ENCODE measurements at places on chromosomes 11 and 22.

DNA sequence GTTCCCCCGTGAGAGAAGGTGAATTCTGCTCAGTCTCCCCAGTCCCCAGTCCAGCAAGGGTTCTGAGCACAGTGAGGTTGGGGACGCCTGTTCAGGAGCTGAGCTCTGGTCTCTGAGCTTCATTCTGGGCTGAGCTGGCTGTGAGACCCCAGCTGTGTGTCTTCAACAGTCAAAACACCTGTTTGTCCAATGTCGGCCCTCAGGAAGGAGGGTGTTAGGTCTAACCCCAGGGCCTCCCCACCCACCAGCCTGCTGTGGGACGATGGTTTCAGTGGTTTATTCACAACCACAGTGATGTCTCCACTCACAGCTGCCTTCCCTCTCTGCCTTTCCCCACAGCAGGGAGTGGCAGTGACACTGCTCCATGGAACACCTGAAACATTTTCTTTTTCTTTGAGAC, 1282.9 kb downstream of the TBC1D22A start:
- DNase-seq, result no peak

- DNase-seq, result no peak
Measured at GRCh38 chr11:129959687-129960086, 42.9 kb downstream of the PRDM10 start.

GRCh38 chr11:72684236-72684912, 10.2 kb upstream of the PDE2A start:
- peak; percentile 26 for DNase-seq

GRCh38 chr11:47487421-47487820, 38.5 kb upstream of the RAPSN start:
- no peak for DNase-seq

- no peak for DNase-seq
Measured at GRCh38 chr11:76206327-76207081, at the start of gene WNT11. Gene WNT11, minus strand, starts transcription at chr11:76206502. Its CDS starts 95 bp downstream, at chr11:76206407.

- peak; percentile 62 for DNase-seq
Measured at GRCh38 chr22:46071451-46072109, 78.7 kb upstream of the PPARA start.

GRCh38 chr11:18566406-18566805, 22.1 kb downstream of the UEVLD start:
- DNase-seq, result no peak

- no peak for DNase-seq
Measured at GRCh38 chr11:105344938-105345337, 205.4 kb upstream of the CARD18 start.

DNA sequence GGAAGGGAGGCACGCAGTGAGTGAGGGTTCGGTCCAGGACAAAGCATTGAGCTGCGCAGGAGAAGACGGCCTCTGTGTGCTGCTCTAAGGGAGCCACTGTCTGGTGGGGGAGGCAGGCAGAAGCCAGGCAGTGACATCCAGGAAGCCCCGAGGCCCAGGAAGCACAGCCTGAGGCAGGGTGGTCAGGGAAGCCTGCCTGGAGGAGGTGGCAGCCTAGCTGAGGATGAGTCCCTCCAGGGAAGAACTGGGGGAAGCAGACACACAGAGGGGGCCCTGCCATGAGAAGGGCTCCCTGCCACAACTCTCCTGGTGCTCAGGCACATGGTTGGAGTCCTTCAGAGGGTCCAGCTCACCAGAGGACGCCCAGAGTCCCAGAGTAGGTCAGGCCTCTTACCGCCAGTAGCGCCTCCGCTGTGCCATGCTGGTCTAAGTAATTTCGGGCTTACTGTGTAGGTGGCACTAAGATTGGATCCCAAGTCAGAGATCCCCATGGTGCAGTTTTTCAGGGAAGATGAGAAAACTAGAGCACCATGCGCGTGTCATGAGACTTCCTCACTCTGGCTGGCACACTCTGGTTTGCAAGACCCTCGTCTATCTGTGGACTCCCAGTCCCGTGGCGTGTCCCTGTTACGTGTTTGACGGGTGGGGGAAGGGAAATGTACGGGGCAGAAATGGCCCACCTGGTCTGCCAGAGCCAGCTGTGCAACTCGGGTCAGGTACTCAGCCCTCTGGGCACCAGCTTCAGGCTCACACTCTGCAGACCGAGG, 887.2 kb downstream of the BRD1 start:
- DNase-seq, result no peak

DNA sequence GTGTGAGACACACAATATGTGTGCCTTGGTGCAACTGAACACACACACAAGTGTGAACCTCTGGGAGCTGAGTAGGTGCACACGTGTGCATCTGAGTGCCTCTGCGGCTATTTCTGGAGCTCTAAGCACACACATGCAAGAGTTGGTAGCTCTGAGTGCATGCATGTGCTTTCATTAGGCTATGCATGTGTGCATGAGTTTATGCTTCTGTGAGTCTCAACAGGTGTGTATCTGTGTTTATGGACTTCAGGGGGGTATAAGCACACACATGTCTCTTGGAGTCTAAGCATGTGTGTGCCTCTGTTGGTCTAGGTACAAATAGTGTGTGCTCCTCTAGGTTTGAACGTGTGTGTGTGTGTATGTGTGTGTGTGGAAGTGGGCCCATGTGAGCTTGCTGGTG, 25.8 kb downstream of the SLC22A12 start:
- DNase-seq, result no peak

- DNase-seq, result no peak
Measured at GRCh38 chr11:837990-838307, 4.4 kb downstream of the POLR2L start.

DNA sequence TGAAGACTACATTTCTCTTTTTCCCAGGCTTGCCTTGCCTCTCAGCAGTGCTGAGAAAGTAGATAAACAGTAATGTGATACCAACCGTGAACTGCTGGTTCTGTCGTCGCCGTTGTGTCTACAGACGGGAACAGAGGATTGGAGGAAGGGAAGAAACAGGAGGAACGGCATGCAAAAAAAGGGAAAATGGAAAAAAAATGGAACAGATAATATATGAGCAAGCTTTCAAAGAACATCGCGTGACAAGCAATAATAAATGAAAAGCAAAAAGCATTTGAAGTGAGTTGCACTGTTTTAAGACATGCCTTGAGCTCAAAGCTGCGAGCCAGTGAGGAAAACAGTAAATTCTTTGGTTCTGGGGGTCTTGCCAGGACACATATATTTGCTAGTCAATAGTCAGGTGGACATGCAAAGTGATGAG, 305.9 kb downstream of the CADM1 start:
- DNase-seq, result no peak

DNA sequence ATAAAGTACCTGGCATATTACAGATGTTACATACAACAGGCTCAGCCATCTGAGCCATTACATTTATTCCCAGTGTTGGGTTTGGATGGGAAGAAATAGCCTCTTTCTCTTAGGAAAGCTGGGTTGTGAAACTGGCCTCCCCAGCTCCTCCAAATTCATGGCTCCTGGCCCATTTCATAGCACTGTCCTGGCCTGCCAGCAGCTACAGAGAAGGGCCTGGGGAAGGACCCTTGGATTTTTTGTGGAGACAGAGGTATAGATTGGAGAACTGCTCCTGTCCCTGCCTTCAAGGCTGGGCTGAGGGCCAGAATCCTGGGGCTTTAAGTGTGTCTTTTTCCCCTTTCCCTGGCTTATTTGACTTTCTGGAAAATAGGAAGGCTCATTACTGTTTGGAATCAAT, 18.0 kb downstream of the PKNOX2 start:
- no peak for DNase-seq

DNA sequence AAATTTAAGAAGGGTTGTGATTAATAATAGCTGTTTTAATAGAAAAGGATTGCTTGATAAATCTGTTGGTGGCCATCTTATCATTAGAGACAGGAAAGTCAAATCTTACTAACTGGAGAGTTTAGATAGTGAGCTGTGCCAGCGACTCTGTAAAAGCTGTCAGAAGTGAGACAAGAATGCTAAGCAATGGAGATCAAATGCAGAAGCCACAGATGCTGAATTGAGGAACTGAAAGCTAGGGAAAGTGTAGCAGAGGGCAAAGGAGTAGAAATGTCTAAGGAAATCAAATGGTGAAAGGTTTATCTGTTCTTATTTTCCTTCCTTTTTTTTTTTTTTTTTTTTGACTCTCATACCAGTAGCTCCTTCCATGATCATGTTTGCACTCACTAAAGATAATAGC, 13.7 kb downstream of the MS4A13 start:
- no peak for DNase-seq

GRCh38 chr11:123755813-123756212, 1.5 kb upstream of the OR6X1 start:
- no peak for DNase-seq

DNA sequence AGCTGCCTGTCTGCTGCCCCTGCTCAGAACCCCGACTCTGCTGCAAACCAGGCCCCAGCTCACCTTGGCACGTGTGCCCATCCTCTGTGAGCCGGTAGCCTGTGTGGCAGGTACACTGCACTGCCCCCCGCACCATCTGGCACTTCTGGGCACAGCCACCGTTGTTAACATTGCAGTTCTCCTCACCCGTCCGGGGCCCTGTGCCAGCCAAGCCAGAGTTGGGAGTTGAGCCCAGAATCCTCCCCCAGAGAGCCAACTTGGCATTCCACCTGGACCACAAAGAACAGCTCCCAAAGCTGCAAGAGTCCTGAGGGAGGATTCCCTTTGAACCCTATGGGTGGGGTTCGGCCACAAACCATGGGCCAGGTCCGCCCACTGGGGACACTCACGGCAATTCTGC, 22.5 kb downstream of the LRP4 start:
- DNase-seq, result no peak

DNA sequence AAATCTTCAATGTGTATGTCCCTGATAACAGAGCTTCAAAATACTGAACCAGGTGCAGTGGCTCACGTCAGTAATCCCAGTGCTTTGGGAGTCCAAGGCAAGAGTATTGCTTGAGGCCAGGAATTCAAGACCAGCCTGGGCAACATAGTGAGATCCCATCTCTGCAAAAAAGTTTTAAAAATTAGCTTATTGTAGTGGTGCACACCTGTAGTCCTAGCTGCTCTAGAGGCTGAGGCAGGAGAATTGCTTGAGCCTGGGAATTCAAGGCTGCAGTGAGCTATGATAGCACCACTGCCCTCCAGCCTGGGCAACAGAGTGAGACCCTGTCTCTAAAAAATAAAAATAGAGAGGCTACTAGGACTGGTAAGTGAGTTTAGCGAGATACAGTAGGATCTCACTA, 84.0 kb downstream of the PACS1 start:
- no peak for DNase-seq

GRCh38 chr11:125148743-125149142, 15.8 kb upstream of the PKNOX2 start:
- no peak for DNase-seq
